T-helper 17 cell (primary cell): ENCODE measurements at places on chromosomes 5 and 9. TPM values are rescaled to one million over a fixed set of nuclear protein-coding genes. Genes with fewer than 3 reads are reported as not detected.

PCDHGC5 gene
- not detected for total RNA-seq

SH3GL2 gene
- not detected for total RNA-seq

IFNA21 gene
- total RNA-seq = not detected

SLC22A5 gene
- 3.4 TPM for total RNA-seq

CARD9 gene
- 0.86 TPM for total RNA-seq

GNAQ gene
- 68.1 TPM for total RNA-seq

TAF1L gene
- 0.05 TPM for total RNA-seq

ZDHHC21 gene
- total RNA-seq = 6.5 TPM

CTXN3 gene
- total RNA-seq = not detected

FAT2 gene
- not detected for total RNA-seq

IL13 gene
- total RNA-seq = not detected

FAM174A gene
- 8.7 TPM for total RNA-seq

CCDC183 gene
- total RNA-seq = 1.8 TPM

CARTPT gene
- total RNA-seq = not detected

BRD3OS gene
- 7.7 TPM for total RNA-seq

AK8 gene
- not detected for total RNA-seq

FBP2 gene
- not detected for total RNA-seq

TRAF2 gene
- total RNA-seq = 21.4 TPM

TTC1 gene
- 24.0 TPM for total RNA-seq

GRM6 gene
- not detected for total RNA-seq

TMEM252 gene
- total RNA-seq = not detected

TMC1 gene
- total RNA-seq = not detected

BAAT gene
- total RNA-seq = not detected
